ENCODE measurements at places on chromosomes 6 and 20. TPM values are rescaled to one million over a fixed set of nuclear protein-coding genes. Genes with fewer than 3 reads are reported as not detected.

- DNase-seq: no peak
Measured at GRCh38 chr6:63449714-63450113, 122.6 kb upstream of the LOC128125822 start.

PAK5 gene
- 0.13 TPM for total RNA-seq

GRCh38 chr6:96716221-96716620, 121.1 kb downstream of the GPR63 start:
- no peak for DNase-seq

- no peak for DNase-seq
Measured at GRCh38 chr20:64082126-64082731, 2.0 kb downstream of the LKAAEAR1 start.

GRCh38 chr6:165119231-165120020, 190.0 kb downstream of the C6orf118 start:
- DNase-seq: no peak

DNA sequence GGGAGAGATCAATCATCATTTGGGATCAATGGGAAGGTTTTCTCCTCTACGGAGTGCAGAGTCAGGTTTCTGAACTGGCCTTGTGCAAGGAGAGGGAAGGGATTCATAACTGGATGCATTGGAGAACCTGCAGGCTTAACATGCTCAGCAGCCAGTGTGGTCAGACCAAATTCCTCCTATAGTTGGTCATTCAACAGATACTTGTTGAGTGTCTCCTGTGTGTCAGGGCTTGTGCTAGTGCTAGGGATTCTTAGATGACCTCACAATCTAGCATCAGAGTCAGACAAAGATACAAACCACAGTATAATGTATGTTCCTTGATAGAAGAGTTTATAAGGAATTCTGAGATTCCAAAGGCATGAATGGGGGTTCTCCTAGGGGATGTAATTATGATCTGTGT, 23.9 kb downstream of the RALY start:
- DNase-seq: no peak

- no peak for DNase-seq
Measured at GRCh38 chr6:162602759-162603158, 124.8 kb downstream of the PRKN start.

GRCh38 chr6:160837146-160837545, 135.1 kb downstream of the PLG start:
- DNase-seq: no peak

RSPO3 gene
- 4.1 TPM for total RNA-seq

DNA sequence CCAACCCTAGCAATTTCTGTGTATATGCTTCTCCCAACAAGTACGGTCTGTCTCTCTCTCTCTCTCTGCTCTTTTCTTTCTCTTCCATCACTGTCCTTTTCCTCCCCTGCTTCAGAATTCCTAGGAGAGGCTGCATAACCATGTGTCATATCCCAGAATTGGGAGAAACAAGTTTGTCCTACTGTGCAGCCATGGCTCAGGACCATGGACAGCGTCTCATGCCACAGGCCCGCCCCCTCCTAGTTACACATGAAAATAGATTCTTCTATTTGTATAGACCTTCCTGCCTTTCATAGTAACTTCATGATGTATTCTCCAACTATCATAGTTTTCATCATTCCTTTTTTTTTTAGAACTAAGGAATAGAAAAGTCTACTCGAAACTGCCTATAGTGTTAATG, 98.0 kb downstream of the FNDC1 start:
- DNase-seq: no peak
